ENCODE measurements at places on chromosomes 16 and 17.

DNA sequence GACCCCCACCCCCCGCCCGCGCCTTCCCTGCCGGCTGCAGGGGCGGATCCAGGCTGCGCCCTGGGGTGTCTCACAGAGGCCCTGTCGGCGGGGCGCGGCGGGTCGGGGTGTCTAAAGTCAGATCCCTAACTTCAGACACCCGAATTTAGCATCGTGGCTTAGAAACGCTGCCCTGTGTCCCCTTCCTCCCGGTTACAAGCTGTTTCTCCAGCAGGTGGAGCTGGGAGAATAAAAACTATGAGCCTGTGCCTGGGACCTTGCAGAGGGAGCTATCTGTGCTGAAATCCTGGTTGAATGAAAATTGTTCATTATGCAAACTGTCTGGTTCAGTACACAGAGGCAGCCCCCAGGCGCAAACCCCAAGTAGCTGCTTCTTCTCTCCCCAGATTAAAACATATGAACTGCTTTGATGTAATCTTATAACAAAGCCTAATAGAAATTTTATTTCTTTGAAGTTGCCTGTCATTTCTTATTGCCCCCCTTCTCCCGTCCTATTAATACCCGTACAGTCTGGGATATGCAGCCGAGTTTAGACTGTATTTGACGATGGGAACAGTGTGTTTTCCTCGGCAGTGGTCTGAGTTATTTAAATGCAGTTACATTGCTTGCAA, 79.0 kb downstream of the RPA1 start:
- peak; percentile 24 for DNase-seq

GRCh38 chr17:15955793-15956541, 11.0 kb downstream of the ADORA2B start:
- DNase-seq: no peak

DNA sequence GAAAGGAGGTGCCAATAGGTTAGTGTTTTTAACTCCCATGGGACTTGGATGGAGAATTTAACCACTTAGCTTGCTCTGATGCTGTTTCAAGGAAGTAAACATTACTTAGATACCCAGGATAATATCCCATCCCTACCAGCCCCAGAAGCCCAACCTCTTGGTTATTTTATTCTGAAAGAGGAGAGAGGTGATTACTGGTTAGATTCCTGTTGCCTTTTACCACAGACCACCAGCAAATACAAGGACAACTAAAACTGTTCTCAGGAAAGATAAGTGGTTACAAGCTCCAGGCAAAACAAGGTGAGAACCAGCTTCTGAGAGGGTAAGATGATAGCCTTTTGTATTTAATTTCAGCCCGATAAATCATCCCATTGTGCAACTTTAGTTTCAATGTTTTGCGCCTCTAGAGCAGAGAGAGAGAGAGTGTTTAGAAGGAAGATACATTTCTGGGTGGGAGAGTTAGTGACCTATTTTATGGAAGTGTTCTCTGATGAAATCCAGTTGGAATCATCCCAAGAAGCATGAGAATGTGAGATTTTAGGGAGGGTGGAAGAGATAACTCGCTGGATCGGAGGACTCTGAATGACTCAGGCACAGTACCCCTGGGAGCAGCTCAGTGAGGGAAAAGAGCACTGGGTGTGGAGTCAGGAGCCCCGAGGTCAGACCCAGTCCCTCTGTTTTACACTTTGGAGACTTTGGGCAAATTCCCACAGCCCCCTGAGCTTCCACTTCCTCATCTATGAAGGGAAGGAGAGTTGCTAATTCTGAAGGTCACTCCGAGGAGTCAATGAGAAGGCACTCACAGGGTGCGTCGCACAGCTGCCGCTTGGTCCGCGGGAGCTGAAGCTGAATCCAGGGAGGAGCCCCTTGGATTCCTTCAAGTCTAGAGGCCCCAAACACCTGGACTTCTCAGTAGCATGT, 12.1 kb downstream of the GLP2R start:
- DNase-seq: no peak

- DNase-seq: no peak
Measured at GRCh38 chr17:57455063-57455914, 199.0 kb downstream of the MSI2 start.

GRCh38 chr16:76235426-76235825, 41.8 kb upstream of the CNTNAP4 start:
- no peak for DNase-seq

DNA sequence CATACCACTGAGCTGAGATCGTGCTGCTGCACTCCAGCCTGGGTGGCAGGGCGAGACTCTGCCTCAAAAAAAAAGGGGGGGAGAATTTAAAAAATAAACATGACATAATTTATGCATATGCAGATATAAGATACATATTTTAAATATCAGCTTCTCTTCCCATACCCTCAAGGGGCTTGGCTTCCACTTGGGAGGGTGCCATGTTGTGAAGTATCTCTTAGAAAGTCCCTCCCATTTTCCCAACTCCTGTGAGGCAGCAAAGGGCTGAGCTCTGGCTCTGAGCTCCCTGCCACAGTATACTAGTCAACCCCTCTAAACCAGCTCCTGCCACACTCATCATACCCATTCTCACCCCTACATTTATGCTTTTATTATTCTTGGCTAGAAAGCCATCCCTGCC, 39.4 kb downstream of the MYH11 start:
- no peak for DNase-seq

GRCh38 chr17:17877529-17878358, 41.0 kb upstream of the SREBF1 start:
- DNase-seq: no peak

DNA sequence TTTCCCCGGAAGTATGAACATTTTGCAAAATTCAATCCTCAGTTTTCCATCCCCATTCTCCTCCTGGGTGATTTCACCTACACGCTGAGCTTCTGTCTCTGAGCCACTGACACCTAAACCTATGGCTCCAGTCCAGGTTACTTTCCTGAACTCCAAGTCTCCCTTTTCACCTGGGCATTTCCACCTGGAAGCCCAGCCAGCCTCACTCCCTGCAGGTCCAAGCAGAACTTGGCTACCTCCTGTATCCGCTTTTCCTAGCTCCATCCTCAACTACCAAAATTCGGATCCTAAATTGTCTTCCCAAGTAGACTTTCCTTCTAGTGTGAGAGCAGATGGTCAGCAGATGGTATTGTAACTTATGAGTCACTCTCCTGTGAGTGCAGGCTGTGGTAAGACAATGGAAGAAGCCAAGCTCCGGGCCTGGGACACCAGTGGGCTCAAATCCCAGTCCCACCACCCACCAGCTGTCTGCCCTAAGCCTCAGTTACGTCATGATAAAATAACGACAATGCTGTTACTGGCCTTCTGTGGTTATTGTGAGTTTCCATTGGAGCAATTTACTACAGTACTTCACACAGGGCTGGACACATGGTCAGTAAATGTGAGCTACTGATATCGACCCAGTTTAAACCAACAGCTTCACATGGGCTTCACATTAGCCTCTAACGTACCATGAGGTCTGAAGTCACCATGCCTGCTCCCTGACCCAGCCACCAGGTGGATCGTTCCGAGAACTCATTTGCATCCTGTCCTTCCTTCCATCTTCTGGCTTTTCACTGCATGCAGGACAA, 33.3 kb downstream of the PECAM1 start:
- no peak for DNase-seq

DNA sequence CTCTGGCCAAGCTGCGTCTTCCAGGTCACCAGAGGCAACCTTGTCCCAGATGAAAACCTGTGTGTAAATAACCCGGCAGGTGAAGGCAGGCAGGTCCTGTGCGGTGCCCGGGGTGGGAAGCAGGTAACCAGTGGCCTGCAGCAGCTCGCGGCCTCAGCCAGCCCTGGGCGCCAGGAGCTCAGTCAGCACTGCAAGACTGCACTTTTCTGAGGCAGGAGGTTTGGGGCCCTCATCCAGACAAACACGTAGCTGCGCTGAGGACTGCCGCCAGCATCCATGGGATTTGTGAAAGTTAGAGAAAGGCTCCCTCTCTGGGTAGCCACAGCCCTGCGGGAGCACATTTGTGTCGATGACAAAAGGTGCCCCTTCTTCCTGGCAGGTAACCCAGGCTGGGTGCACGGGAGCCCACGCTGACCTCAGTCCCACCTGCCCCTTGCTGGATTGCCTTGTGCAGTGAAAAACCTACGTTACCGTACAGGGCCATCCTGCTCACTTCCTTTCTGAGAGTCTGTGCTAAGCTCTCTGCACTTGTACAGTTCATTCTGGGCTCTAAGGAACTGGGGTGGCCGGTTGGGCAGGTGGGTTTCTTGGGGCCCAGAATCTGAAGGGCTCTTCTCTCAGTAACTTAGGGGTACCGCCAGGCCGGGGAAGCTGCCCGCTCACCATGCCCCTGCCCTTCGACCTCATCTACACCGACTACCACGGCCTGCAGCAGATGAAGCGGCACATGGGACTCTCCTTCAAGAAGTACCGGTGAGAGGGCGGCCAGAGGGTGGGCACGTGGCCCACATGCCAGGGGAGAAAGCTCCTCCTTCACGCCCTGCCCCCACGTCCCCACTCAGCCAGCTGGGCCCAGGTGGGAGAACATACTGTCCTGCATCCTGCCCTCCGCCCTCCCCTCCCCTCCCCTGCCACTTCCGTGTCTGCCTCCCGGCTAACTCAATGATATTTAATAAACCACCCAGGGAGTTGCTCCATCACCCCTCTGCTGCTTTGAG, 56.4 kb downstream of the MGAT5B start:
- no peak for DNase-seq

- DNase-seq: no peak
Measured at GRCh38 chr17:50665838-50666237, 31.2 kb downstream of the ABCC3 start.

GRCh38 chr17:47837401-47838039, 3.6 kb downstream of the SCRN2 start:
- no peak for DNase-seq

GRCh38 chr17:9566067-9566466, 9.6 kb downstream of the STX8 start:
- DNase-seq: no peak

DNA sequence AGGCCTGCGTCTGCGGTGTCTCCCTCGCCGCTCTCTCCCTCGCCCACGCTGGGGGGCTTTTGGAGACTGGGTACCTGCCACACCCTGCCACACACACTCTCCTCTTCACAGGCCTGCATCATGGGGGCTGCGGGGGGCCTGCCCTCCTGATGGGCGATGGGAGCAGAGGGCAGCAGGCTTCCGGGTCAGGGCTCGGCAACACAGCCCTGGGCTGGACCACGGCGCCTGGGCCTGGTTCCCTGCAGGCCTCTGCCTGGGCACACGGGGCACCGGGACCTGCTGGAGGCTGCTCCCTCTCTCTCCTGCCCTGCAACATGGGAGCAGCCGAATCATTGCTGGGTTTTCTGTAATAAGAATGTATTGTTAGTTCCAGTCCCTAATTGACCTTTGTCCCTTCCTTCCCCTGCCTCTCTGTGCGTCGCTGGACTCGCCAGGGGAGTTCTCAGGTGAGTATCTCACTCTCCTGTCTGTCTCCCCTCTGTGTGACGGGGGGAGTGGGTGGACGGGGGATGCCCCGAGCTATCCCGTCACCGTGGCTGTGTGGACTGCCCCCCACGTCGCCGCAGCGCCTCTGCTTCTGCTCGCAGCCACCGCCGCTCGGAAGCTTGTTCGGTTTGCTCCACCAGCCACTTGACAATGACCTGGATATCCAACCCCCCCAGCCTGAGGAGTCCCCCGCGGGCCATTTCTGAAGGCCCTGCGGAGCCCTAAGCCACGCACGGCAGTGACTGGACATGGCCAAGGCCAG, 13.5 kb downstream of the NME3 start:
- no peak for DNase-seq

- DNase-seq: no peak
Measured at GRCh38 chr16:9065077-9065476, 26.4 kb upstream of the HAPSTR1 start.

DNA sequence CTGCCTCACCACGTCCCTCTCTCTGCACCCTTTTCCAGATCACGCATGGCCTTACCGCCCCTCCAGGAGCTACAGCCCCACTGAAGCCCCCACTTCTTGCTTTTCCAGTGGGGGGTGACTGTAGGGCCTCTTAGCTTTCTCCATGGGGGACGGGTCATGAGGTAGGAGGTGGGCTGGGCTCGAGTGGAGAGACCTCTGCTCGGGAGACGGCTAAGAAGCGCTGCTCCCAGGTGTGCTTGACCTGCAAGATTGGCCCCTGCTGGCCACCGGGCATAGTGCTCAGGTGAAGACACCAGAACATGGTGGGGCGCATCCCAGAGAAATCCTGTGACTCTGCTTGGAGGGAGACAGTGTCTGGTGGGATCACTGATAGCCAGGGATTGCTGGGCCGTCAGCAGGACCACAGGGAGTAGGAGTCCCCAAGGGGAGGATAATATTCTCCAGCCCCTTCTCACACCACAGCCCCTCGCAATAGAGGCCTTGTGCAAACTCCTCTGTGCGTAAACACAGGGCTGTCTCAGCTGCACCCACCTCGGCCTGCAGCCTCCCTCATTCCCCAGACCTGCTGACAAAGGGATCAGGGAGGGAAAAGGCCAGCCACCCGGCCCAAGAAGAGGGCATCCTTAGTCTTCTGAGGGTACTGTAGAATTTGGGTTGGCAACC, 8.9 kb upstream of the GALK1 start:
- DNase-seq: no peak

GRCh38 chr17:29358416-29358815, 31.7 kb upstream of the TAOK1 start:
- no peak for DNase-seq

GRCh38 chr16:17481736-17482135, 11.0 kb upstream of the XYLT1 start:
- DNase-seq: no peak

- DNase-seq: no peak
Measured at GRCh38 chr17:11097121-11097520, 143.9 kb upstream of the SHISA6 start.

DNA sequence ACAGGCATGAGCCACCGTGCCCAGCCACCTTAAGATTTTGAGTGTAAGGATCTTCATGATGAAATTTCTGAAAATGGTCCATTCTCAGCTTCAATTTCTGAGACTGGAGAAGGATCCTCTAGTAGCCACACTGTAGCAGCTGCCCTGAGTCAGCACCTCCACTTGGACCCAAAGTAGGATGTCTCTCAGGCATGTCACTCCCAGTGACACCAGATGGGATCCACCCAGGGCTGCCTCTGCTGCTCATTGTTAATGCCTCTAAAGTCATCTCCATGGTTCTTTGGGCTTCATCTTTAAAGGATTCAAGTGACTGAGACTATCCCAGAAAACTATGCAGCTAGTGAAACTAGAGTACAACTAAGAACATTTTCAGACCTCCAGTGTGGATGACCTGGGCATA, 7.9 kb downstream of the PLD6 start:
- no peak for DNase-seq

DNA sequence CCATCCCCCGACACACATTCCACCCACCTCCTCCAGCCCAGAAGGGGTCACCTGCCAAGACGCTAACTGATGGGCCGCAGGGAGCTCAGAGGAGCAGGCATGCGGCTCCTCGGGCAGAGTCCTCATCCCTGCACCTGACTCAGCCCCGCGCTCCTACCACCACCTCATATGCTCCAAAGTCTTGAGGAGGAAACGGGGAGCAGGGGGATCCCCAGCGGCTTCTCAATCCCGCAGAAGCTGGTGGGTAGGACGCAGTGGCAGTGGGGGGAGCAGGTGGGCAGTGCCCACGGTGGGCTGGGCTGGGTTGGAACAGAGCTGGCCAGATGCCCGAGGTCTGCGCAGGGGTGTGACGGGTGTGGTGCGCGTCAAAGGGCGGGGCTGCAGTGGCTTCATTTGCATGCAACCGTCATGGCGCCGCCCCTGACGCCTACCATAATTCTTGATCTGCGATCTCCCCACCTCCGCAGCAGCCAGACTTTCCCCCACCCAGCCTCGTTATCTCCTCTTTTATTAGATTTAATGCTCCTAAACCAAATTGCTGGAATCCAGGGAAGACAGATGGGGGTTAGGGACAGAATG, 39.0 kb upstream of the EMP2 start:
- no peak for DNase-seq
